ENCODE measurements at places on chromosomes 5 and 9.

- DNase-seq: no peak
These were observed 94.4 kb upstream of the IL6ST start for GRCh38 chr5:56088967-56089829.

DNA sequence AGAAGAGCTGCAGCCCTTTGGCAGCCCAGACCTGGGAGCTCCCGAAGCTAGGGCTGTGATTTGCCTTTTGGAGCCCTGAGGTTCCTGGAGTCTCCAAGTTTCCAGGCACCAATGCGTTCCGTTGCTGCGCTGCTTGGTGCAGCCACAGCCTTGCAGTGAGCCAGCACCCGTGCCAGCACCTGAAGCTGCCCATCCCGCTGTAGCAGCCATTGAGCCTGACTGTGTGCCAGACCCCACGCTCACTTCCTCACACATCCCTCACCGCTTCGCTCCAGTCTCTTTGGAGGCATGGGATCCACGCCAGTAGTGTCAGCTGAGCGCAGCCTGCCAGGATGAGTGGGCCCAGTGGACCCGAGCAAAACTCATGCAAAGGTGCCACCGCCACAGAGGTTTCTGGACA lies 22.5 kb upstream of the C9orf72 start:
- no peak for DNase-seq

GRCh38 chr5:176181271-176181855 lies 56.9 kb upstream of the SIMC1 start:
- no peak for DNase-seq

- DNase-seq: no peak
These were observed 23.4 kb upstream of the FAM169A start for GRCh38 chr5:74889523-74890105.

GRCh38 chr5:88841212-88841611 lies 41.8 kb downstream of the MEF2C start:
- no peak for DNase-seq

DNA sequence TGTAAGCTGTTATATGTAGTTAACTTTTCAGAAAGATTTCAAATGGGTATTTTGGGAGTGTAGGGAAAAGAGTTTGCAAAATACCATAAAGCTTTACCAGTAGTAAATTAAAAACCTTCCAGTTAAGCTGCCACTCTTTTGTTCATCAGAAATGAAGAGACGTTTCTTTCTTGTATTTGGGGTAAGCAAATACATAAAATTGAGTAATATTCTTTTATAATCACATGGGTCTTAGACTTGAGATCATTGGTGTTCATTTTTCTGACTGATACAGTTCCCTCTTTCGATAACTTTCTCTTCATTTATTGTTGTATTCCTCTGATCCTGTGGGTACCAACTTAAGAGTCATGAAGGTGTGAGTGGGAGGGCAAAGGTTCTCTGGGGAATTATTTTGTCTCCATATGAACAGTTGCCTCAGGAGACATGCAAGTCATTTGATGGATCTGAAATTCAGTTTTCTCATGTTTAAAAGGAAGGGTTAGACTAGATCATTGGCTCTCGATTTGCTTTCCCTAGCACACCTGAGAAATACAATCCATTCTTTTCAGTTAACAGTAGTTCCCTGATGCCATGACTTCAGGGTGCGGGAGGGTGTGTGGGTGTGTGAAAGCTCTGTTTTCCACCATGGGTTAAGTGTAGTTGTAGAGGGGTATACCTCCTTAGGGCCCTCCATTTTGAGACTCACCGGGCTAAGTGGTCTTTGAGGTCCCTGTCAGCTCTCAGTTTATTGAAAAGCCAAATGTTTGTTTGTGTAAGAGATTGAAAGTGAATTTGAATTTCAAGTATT lies 47.7 kb downstream of the CNTRL start:
- DNase-seq: peak; percentile 28

GRCh38 chr5:53381-54174 lies 38.4 kb upstream of the PLEKHG4B start:
- no peak for DNase-seq

GRCh38 chr5:126377424-126377823 lies 45.8 kb upstream of the GRAMD2B start:
- no peak for DNase-seq

- DNase-seq: no peak
These were observed 161.6 kb downstream of the NR3C1 start for GRCh38 chr5:143241892-143242291.

GRCh38 chr9:124799274-124800006 lies 22.5 kb downstream of the OLFML2A start:
- DNase-seq: no peak

- no peak for DNase-seq
These were observed 141.7 kb downstream of the XRCC4 start for GRCh38 chr5:83219077-83219476.

GRCh38 chr5:30279237-30279636 lies 914.2 kb upstream of the CDH6 start:
- no peak for DNase-seq

DNA sequence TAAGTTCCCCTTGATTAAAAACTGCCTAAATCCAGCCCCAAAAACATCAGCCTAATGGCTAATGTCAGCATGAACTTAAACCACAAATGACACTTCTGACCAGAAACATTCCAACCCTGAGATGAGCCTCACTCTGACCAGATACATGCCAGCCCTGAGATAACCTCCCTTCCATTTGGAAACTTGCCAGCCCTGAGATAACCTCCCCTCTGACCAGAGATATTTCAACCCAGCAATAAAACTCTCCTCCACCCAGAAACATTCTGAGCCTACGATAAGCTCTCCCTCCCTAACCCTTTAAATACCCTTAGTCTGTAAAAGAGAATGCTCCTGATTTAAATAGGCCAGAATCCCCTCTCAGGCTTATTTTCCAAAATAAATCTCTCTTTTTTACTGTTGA lies 1035.7 kb upstream of the NUDT12 start:
- DNase-seq: no peak

- no peak for DNase-seq
These were observed 114.3 kb upstream of the OTULINL start for GRCh38 chr5:14467251-14467650.

DNA sequence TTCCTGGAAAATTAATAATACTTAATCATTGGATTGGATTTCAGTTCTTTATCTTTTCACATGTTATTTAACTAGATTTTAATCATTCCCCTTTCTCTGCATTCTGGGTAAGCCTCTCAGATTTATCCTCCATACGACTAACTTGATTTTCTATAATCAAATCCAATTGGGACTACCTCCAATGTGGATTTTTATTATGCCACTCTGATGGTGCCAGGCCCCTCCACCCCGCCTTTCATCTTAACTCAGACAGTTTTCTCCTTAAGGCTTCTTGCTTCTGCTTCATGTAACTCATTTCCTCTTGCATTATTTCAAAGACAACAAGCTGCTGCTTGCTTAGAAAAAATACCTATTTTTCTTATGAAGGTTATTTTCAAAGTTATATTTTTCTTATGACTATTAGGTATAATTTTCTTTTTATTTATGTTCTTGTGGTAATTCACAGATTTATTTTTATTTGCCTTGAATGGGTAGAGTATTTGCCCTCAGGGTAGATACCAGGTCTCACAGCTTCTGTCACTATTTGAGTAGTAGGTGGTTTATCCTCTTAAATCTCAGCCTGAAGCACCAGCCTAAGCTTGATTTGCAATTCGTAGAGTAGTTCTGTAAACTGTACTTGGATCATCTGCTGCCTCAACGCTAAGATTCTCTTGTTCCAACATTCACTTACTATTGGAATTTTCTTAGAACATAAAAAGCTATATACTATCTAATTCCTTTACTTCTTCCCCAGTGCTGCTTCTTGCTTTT lies 659.0 kb upstream of the ARRDC3 start:
- no peak for DNase-seq

- DNase-seq: peak; percentile 15
These were observed 27.4 kb downstream of the FAM219A start for GRCh38 chr9:34430843-34431437.

DNA sequence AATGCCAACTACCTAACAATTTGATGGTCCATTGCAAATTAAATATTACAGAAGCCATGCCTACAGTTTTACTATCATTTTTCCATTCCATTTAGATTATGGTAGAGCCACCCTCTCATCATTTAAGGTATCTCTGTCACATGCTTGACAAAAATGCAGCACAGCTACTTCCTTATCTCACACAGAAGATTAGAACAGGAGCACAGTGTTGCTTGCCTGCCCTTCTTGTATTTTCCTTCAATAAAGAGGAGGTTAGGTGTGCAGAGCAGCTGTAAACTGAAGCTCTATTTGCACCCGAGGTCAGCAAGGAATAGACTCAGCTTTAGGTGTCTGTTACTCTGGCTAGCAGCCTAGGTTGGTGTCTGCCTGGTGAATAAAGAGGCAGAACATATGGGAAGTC lies 51.5 kb upstream of the ATP10B start:
- no peak for DNase-seq

DNA sequence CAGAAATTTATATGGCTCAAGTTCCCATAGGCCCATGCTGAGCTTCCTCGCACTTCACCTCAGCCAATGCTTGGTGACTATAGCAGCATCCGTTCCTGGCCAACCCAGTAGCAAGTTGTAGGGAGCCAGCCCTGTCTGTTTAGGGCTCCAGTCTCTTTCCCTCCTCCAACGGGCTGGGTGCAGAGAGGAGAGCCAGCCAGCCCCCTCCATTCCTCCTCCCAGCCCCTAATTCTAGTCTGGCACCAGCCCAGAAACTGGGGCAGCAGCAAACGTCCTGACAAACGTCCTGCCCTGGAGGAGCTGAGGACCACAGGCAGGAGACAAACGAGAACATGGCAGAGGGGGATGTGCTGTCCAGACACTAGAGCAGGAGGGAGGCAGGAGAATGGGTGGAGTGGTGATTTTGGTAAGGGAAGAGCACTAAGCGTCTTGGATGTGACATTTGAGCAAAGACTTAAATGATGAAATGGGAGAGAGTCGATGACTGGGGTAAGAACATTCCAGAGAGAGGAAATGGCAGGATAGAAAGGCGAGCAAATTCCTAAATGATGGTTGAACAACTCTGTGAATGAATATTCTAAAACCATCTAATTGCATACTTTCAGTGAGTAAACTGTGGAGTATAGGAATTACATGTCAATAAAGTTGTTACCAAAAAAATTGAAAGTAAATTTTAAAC lies 222.5 kb upstream of the DAPK1 start:
- no peak for DNase-seq

DNA sequence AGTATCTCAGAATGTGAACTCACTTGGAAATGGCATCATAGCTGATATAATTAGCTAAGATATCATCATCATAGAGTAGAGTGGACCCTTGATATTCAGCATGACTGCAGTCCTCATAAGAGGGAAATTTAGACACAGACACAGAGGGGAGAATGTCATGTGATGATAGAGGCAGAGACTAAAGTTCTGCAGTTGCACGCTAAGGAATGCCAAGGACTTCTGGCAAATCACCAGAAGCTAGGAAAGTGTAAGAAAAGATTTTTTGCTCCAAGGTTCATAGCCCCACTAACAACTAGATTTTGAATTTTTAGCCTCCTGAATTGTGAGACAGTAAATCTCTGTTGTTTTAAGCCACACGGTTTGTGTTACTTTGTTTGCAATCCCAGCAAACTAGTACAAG lies 612.6 kb upstream of the ST8SIA4 start:
- no peak for DNase-seq

- no peak for DNase-seq
These were observed 280.8 kb downstream of the FBXL17 start for GRCh38 chr5:108101130-108101529.

DNA sequence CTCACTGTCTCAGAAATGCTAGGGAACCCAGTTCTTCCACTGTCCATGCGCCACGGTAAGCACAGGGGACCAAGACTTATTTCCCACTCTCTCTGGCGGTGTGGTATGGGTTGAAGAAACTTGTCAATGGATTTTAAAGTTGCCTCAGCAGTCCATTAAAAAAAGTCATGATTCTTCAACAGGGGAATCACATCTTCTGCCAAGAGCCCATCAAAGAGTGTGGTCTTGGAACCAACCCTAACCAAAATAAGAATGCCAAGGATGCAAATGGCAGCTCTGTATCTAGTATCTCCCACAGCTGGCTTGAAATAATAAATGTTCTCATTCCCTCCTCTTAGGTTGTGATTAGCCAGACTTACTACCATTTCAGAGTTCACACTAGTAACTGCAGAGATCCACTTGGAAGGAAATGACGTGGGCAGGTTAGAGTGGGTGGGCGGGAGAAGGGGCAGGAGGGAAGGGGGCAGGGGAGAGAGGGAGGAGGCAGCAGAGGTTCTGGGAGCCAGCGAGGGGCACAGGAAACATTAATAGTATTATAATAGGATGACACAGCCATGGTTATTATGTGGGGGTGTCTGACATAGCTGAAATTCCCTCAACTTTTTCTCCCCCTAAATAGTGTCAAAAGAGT lies 17.6 kb downstream of the PTCH1 start:
- DNase-seq: no peak

DNA sequence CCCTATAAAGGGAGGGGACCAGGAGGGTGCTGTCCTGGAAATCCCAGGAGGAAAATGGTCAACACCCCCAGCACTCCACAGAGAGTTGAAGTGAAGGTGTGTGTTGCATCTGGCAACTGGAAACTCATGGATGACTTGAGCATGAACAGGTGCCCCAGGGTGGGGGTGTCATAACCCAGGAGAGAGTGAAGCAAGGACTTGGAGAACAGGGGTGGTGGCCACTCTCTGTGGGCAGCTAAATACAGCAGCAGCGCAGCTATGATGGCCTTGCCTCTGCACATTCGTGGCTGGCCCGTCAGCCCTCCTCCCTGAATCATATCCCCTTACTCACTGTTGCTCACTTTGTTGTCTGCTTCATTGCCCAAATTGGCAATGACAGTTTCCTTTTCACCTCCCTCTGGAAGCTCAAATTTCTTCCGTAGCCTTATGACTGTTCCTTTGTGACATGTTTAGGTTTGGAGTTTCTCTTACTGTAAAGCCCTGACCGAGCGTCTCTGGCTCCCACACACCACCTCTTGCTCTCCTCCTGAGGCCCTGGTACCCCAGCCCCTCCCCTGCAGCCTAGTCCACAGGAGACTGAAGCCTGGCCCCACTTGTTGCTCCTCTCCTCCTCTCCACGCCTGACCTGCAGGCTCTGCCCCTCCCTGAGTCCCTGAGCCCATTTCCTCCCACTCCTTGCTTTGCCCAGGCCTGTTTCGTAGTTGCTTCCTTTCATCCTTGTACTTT lies 185.8 kb downstream of the CD180 start:
- DNase-seq: no peak

GRCh38 chr9:101737705-101738565 lies 512 bp downstream of the GRIN3A start:
- DNase-seq: no peak

DNA sequence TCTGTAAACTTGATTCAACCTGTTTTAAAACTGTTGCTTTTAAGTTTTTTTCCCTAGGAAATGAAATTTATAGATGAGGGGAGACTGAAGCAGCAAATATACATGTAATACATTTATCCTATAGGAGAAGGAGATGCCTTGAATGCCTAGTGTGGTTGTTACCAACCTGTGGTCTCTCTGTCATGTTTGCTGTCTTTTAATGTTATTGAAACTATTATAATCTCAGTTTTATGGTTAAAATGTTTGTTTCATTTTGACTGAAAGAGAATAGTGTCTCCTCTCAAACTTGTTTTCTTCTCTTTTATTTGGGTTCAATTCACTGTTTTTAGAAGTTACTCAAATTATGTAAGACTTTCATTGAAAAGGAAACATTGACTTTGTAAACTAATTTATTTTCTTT lies 15.8 kb downstream of the MRPL22 start:
- no peak for DNase-seq

- no peak for DNase-seq
These were observed 11.2 kb downstream of the PHF19 start for GRCh38 chr9:120865809-120866208.
